ENCODE measurements at places on chromosomes 5 and 9. TPM values are rescaled to one million over a fixed set of nuclear protein-coding genes. Genes with fewer than 3 reads are reported as not detected.

DNA sequence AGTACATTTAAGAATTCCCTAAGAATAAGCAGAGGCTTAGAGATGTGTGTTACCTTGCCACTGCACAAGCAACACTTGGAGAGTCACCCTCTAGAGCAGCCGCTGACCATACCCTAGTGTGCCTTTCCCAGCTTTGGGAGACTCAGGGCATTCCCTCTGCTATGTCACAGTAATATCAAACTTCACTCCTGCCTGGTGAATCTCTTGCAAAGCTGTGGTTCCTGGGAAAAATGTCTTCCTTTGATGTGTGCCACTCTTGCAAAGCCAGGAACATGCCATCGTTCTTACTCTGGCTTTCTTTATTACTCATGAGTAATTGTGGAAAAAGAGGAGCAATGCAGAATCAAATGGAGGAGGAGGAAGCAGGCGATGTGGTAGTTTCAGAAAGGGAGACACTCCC, 173.2 kb downstream of the CCDC192 start:
- H3K4me1 ChIP-seq, result peaks cover 4% of the 10 kb centered on the region
- no peaks in the 10 kb centered on the region for H3K36me3 ChIP-seq
- H3K27ac ChIP-seq, result peak overlapping the region; percentile 39
- no peak overlapping the region for H3K4me3 ChIP-seq

- H3K36me3 ChIP-seq, result peaks cover 2% of the 10 kb centered on the region
- no peak overlapping the region for H3K27ac ChIP-seq
- H3K4me1 ChIP-seq, result no peaks in the 10 kb centered on the region
- H3K4me3 ChIP-seq, result no peak overlapping the region
- no peak for DNase-seq
Observed at GRCh38 chr9:99134893-99135341, 30.0 kb downstream of the TGFBR1 start.

- H3K4me3 ChIP-seq, result no peak overlapping the region
- no peaks in the 10 kb centered on the region for H3K27me3 ChIP-seq
- no peaks in the 10 kb centered on the region for H3K4me1 ChIP-seq
- no peaks in the 10 kb centered on the region for H3K36me3 ChIP-seq
Observed at GRCh38 chr9:90900130-90900529, 98.5 kb downstream of the SYK start.

GRCh38 chr5:179191506-179192184, 131.5 kb downstream of the ZNF354C start:
- H3K36me3 ChIP-seq, result no peaks in the 10 kb centered on the region
- H3K27ac ChIP-seq, result no peak overlapping the region
- H3K27me3 ChIP-seq, result no peaks in the 10 kb centered on the region
- no peak for DNase-seq

- peak overlapping the region; percentile 71 for H3K4me3 ChIP-seq
- peaks cover 39% of the 10 kb centered on the region for H3K4me1 ChIP-seq
- H3K27ac ChIP-seq, result peak overlapping the region; percentile 94
- H3K36me3 ChIP-seq, result no peaks in the 10 kb centered on the region
- DNase-seq, result no peak
Observed at GRCh38 chr9:94166976-94167346, 82.7 kb downstream of the PTPDC1 start.

The PSMB7 gene
- total RNA-seq, result 113 TPM

The FOXD4L6 gene
- total RNA-seq, result 0.31 TPM

Data from lung (tissue), 17 donors.